H54 (cell line): ENCODE measurements at places on chromosomes 5 and 9.

- no peak for DNase-seq
Observed at GRCh38 chr5:97085459-97086181, 56.8 kb downstream of the LIX1 start.

DNA sequence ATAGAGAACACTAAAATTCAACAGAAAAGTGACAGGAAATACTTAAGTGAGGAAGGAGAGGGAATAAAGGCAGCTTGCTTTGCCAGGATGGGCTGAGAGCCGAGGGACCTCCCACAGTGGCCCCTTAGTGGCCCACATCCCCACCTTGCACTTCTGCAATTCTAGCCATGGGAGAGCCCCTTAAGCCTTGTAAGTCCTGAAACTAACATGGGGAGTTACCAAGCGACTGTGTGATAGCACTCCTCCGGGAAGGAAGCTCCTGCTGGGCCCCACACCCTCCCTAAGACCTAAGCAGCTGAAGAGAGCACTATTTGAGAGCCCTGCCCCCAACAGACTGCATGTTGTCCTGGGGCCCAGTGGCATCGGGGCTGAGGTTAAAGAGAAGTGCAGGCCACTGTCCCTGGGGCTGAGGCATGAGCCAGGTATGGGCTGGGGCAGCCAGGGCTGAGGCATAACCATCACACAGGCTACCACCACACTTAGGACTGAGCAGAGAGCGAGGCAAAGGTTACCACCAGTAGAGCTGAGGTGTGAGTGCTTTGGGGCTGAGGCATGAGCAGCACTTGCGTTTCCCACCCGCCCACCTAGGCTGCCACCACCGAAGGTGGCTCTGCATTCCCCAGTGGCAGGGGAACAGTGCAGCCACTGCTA lies 301.8 kb upstream of the TRPC7 start:
- DNase-seq: no peak

GRCh38 chr5:76657091-76657490 lies 33.9 kb upstream of the F2RL2 start:
- DNase-seq: no peak

DNA sequence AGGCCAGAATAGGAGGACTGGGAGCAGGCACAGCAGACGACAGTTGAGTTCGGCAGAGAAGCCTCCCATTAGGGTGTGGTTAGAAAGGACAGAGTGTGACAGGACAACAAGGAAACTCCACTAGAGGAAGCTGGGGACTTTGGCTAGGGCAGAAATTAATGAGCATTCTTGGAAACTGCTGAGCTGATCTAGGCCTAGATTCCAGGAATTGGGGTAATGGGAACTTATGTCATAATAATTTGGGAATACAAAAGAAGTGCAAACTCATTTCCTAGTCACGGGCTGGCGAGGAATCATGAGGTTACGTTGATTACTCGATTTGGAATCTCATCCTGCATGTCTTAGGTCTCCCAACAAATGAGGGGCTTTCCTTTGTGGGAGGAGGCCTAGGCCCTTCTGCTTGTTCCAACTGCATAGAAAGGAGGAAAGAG lies 144.6 kb upstream of the RPS23 start:
- no peak for DNase-seq

DNA sequence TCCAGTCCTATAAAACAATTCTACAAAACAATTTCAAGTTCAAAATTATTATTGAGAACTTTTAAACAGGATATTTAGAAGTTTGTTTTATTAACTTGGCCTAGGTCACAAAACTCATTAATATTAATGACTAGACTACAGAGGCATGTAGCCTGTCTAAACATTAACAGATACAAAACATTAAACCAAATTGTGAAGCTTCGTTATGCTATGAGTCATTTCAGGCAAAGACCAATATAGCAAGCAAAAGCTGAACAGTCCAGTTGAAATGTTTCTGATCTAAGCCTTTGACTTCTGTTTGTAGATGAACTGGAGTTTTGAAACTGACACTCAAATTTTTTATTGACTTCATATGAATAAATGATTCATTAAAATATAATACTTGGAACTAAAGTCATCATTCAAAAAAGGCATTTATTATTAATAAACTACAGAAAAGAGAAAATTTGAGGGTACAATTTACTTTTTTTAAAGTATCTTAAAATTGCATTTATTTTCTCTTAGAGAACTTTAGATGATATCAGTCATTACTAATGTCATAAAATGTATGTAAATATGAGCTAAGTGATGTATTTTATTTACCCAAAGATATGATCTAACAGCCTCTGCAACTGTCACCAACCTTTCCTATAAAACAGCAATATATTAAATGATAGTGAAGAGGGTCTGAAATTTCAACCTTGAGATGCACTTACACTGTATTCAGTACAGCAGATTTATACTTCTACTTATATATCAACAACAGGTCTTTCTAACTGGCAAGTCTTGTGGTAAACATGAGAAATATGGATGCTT lies 188.8 kb downstream of the COMMD10 start:
- no peak for DNase-seq

DNA sequence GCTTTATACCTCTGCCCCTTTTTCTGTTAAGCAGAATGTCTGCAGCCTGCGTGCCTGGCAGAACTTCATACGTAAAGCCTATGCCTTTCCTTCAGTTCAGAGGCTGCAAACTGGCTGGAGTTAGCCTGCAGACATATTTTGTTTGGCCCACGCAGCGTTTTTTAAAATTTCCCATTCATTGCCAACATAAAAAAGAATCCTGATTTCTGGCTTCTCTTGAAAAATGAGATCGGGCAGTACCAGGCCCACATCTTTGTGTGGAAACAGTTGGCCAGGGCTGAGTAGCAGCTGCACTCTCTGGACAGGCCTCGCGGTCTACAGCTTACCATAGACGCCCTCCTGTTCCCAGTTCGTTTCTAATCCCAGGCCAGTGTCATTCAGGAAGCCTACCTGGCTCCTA lies 104.4 kb downstream of the SMARCA2 start:
- no peak for DNase-seq
